ENCODE measurements at places on chromosomes 16 and 17.

DNA sequence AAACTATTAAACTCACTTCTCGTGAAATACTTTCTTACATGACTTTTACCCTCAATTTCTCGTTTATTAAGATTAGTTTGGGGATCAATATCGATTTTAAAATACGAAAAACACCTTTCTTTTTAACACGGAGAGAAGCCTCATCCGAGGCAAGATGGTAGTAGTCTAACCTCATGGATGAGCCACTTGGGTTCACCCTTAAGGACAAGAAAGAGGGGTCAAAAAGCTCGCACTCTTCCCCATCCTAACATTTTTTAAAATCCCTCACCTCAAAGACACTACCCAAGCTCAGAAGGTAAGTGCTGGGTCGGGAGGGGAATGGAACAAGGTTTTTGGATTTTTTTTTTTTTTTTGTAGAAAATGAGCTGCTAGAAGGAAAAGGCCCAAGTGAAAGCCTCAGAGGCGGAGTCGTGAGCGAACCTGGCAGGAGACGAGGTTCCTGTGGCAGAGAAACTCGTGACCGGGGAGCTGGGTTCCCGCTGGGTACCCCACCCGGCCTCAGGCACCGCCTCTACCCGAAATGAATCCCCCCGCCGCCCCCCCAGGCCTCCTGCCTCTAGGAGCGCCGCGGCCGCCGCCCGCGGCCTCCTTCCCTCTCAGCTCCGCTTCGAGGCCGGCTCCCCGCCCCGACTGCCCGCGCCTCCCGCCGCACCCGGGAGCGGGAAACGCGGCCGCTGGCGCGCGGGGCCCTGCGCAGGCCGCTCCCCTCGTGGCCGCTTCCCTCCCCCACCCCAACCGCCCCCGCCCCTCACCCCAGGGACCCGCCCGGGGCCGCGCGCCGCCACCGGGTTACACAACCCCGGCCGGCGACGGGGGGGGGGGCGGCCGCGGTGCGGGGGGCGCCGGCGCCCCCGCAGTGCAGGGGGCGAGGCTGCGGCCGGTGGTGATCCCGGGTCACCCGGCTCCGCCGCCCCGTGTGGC lies 1.6 kb downstream of the NUFIP2 start:
- no peak for DNase-seq

- DNase-seq, result no peak
Measured at GRCh38 chr17:82007495-82008257, 15.0 kb downstream of the CENPX start.

DNA sequence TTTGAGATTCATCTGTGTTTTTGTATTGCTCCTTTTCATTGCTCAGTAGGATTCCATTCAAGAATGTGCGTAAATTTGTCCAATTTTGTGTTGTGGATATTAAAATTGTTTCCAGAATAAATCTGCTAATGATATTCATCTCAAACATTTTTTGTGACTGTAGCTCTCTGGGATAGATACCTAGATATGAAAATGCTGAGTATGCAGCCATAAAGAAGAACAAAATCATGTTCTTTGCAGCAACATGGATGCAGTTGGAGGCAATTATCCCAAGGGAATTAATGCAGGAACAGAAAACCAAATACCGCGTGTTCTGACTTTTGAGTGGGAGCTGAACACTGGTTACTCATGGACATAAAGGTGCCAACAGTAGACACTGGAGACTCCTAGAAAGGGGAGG lies 40.2 kb upstream of the ATF7IP2 start:
- no peak for DNase-seq

DNA sequence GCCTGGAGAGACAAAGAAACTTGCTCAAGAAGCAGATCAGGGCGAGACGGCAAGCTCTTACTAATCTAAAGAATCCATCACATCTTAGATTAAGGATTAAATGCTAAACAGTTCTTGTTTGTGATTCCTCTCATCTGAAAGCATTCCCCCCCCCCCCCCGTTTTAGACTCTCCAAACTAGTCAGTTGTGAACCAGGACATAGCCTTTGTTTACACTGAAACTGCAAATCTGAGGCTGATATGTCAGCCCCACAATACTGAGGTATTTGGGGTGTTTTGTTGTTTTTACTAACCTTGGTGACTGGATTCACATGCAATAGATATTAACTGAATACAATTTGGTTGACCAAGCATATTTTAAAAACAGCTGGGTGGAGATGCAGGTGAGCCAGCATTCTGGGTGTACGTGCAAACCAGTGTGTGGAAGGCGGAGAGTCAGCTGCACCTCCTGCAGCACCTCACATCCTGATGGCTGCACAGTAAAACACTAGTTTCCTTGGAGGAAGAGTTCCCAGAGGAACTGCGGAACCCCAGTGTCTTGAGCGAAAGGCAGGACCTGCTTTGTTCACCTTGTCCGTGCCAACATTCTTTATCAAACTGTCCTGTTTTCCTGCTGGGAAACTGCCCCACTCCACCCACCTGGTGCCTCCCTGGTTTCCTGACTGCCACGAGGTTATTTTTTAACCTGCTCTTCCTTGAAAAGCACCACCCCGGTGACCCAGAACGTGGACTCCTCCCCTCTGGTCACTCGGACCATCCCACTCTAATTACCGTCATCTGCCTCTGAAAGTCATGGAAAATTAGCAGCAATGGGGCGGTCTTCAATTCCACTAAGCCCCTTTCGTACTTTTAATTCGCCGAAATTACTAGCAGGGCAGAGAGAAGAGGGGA lies 1.2 kb upstream of the YPEL2 start:
- no peak for DNase-seq

DNA sequence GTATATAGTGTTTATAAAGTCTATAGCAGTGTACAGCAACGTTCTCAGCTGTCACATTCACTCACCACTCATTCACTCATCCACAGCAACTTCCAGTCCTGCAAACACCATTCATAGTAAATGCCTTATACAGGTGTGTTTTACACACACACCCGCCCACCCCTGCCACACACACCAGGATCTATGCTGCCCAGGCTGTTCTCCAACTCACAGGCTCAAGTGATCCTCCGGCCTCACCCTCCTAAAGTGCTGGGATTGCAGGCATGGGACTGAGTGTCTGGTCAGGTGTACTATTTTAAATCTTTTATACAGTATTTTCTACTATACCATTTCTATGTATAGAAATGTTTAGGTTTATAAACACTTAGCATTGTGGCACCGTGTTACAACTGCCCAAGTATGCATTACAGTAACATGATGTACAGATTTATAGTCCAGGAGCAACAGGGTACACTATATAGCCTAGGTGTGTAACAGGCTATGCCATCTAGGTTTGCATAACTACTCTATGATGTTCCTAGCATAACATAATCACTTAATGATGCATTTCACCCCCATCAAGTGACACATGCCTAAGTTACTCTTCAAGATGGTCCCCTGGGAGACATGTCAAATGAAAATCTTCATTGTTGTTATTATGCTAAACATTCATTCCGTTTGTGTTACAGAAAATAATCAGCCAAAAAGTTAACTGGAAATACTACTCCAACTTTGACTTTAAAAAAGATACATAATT lies 42.5 kb downstream of the CREBBP start:
- DNase-seq, result no peak

Data from activated naive CD4-positive, alpha-beta T cell (primary cell).